Heart right ventricle (tissue), 16 donors: ENCODE measurements at places on chromosomes 13 and 19.

- DNase-seq: no peak
Measured at GRCh38 chr13:50144246-50145160, 129.3 kb downstream of the KCNRG start.

DNA sequence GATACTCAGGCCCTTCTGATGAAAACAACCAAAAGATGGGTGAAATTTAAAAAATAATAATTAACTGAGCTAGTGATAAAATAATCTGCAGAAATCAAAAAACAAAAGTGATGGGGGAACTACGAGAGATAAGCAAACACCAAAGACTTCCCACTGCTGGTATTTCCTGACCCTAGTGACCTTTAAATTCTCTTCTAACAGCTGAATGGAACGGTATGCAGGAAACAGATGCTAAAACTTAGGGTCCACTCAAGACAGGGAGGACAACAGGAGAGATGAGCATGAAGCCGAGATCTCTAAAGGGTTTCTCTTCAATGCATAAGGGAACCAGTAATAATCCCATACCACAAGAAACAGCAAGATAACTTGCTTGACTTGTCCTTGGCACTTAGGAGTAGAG lies 50.8 kb downstream of the USP12 start:
- DNase-seq: no peak

- DNase-seq: no peak
Measured at GRCh38 chr13:60509601-60510386, 112.8 kb downstream of the TDRD3 start.

GRCh38 chr13:91045351-91046034 lies 302.0 kb upstream of the MIR17HG start:
- DNase-seq: no peak

- DNase-seq: no peak
Measured at GRCh38 chr13:100528353-100528752, 60.2 kb downstream of the GGACT start.

DNA sequence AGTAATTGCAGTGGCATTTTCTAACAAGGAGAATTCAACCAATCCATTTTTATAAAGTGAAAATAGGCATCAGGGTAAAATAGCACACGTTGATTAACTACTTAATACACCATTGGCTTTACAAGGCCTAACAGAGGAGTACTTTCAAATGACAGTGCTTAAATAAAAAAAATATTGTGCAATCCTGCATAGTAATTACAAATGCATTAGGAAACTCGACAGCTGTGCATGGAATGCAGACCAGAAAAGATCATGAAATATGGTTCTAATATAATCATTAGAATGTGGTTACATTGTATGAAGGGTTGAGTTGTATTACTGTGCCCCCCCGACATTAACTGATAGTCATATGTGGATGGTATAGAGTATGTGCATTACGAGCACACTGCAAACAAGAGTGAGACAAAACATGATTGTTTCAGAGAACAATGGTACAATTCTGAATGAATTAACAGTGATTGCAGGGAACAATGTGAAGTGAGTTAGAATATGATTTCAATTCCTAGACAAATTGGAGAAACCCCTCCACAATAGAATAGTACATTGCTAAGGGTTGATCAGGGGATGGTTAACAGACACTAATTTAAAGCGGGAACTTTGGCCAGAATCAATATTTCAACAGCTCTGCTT lies 270.6 kb downstream of the GPC5 start:
- DNase-seq: no peak

DNA sequence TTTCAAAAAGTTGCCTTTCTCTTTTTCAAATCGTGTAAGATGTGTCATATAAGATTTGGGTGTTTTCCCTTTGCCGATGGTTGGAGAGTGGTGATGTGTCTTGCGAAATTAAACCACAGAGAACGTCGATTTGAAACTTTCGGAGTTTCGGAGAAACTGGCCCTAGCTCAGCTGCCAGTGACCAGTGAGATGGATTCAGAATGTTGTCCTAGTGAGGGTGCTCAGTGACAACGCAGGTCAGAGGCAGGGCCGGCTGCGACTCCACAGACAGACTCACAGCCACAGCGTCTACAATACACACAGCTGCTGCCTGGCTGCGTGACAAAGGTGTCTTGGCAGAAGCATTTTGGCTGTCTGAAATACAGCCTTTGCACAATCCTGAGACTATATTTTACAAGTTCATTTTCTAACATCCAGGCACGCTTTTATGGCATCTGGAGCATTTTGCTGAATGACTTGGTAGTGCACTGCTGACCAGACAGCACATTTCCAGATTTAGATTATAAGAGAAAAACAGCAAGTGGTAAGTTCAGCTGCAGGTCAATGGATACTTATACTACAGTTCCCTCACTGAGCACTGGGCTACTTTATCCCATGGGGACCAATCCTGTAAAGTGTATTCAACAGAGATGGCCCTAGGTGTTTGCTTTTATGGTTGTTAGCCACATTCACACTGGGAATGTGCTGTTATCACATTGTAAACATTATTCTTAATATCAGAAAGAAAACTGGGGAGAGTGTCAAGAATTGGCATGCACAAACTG lies 207.5 kb downstream of the KCNRG start:
- peak; percentile 76 for DNase-seq
